ENCODE measurements at places on chromosomes 4 and X. TPM values are rescaled to one million over a fixed set of nuclear protein-coding genes. Genes with fewer than 3 reads are reported as not detected.

TAB3 gene
- polyA plus RNA-seq: 6.7 TPM

GC gene
- polyA plus RNA-seq: not detected

DNA sequence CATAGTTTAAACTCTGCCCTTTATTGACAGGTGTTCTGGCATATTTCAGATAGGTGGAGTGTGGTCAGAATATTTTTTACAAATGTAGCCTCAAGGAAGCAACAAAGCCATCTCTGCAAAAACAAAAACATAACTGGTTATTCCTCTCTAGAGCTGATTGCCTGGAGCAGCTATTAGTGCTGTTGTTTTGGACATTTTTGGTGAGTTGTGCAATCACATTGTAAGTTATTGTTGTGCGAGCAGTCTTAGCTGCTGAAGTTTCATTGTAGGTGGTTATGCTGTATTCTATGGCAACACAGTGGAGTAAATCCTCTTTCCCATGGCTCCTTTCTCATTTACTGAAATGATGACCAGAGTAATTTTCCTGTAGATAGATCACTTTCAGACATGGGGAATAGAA is 1413.0 kb downstream of the PCDH7 start:
- no peak for DNase-seq
- H3K4me1 ChIP-seq: no peaks in the 10 kb centered on the region
- no peak overlapping the region for H3K4me3 ChIP-seq
- H3K27ac ChIP-seq: no peak overlapping the region

DNA sequence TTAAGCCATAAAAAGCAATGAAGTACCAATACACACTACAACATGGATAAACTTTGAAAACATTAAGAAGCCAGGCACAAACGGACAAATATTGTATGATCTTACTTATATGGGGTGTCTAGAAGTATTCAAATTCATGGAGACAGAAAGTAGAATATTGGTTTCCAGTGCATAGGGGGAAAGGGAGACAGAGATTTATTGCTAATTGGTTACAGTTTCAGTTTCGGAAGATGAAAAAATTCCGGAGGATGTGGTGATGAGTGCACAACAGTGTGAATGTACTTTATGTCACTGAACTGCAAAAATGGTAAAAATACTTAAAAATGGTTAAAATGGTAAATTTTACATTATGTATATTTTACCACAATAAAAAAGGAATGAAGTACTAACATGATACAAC is 5.1 kb upstream of the PRDX4 start:
- H3K4me1 ChIP-seq: no peaks in the 10 kb centered on the region
- no peak overlapping the region for H3K27ac ChIP-seq
- no peaks in the 10 kb centered on the region for H3K27me3 ChIP-seq
- DNase-seq: no peak

DNA sequence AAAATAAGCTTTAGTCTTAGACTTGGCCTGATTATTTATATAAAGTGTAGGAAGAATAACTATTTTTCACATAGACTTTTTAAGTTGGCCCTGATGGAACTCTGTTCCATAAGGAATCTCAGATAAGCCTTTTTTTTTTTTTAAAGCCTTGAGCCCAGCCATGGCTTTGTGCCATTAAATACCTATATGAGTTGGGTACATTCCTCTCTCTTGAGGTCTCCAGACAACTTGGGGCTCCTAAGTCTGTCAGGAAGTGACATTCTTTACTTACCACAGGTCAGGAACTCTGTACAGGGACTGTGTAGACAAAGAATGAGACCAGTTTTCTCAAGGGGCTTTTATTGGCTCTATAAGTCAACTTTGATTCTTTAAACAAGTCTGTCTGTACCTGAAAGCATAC is 27.1 kb upstream of the IGFBP7 start:
- H3K27ac ChIP-seq: no peak overlapping the region
- no peak for DNase-seq
- H3K27me3 ChIP-seq: no peaks in the 10 kb centered on the region
- no peaks in the 10 kb centered on the region for H3K36me3 ChIP-seq
- H3K4me3 ChIP-seq: no peak overlapping the region

- H3K27me3 ChIP-seq: no peaks in the 10 kb centered on the region
- H3K4me3 ChIP-seq: no peak overlapping the region
- no peaks in the 10 kb centered on the region for H3K36me3 ChIP-seq
- no peaks in the 10 kb centered on the region for H3K4me1 ChIP-seq
- H3K27ac ChIP-seq: no peak overlapping the region
Observed at GRCh38 chr4:114547340-114548134, 51.1 kb upstream of the UGT8 start.

GRCh38 chr4:81919810-81920209 is 448.1 kb upstream of the RASGEF1B start:
- H3K27me3 ChIP-seq: no peaks in the 10 kb centered on the region
- no peak overlapping the region for H3K4me3 ChIP-seq
- H3K36me3 ChIP-seq: no peaks in the 10 kb centered on the region
- H3K27ac ChIP-seq: no peak overlapping the region

- H3K36me3 ChIP-seq: no peaks in the 10 kb centered on the region
- H3K27me3 ChIP-seq: no peaks in the 10 kb centered on the region
- H3K4me1 ChIP-seq: no peaks in the 10 kb centered on the region
- DNase-seq: no peak
- no peak overlapping the region for H3K4me3 ChIP-seq
Observed at GRCh38 chrX:132671229-132671641, 182.4 kb upstream of the MBNL3 start.

Data from sigmoid colon (tissue), 7 donors.